ENCODE measurements at places on chromosomes 6 and 20.

DNA sequence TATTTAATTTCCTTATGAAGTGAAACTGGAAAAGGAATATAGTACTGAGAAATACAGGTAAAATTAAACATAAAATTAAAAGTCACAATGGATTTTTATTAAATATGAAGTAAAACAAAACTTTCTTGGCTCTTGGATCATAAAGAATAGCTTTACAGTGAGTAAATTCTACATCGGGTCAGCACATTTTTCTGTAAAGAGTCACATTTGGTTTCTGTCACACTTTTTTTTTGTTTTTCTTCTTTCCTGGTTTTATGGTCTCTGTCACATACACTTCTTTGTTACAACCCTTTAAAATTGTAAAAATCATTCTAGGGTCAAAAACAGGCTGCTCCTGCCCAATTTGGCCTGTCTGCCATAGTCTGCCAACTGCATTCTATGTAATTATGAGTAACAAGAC lies 254.4 kb upstream of the POU3F2 start:
- no peak for DNase-seq

- no peak for DNase-seq
Measured at GRCh38 chr6:21953831-21954801, 342.7 kb downstream of the PRL start.

GRCh38 chr6:154318721-154319120 lies 37.9 kb downstream of the IPCEF1 start:
- no peak for DNase-seq

DNA sequence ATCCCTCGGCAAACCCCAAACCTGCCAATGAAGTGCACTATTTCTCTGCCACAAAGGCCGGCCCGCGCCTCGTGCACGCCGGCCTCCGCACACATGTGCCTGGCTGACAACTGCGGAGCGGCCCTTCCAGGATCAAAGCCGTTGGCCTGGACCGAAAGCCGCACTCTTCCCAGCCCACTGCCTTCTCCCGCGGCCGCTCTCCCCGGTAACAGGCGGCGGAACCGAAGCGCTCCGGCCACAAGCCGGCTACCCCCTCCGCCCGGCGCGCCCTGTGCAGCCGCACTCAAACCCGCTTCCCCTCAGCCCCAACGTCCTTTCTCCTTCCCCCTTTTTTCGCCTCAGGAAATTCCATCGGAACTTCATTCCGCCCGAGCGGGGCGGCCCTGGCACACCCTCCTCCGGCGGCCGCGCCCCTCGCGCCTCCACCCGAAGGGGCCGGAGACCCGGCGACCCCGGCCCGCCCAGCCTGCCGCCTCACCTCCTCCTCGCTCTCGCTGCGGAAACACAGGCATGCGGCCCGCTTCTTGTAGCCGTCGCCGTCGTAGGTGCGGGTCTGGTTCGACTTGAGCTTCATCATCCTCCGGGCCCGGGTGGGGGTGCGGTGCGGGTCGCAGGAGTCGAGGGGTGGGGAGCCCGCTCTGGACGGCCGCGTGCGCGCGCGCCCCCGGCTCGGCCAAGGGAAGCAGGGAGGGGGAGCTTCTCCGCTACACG lies 528 bp downstream of the NUDT3 start:
- DNase-seq: peak; percentile 27

DNA sequence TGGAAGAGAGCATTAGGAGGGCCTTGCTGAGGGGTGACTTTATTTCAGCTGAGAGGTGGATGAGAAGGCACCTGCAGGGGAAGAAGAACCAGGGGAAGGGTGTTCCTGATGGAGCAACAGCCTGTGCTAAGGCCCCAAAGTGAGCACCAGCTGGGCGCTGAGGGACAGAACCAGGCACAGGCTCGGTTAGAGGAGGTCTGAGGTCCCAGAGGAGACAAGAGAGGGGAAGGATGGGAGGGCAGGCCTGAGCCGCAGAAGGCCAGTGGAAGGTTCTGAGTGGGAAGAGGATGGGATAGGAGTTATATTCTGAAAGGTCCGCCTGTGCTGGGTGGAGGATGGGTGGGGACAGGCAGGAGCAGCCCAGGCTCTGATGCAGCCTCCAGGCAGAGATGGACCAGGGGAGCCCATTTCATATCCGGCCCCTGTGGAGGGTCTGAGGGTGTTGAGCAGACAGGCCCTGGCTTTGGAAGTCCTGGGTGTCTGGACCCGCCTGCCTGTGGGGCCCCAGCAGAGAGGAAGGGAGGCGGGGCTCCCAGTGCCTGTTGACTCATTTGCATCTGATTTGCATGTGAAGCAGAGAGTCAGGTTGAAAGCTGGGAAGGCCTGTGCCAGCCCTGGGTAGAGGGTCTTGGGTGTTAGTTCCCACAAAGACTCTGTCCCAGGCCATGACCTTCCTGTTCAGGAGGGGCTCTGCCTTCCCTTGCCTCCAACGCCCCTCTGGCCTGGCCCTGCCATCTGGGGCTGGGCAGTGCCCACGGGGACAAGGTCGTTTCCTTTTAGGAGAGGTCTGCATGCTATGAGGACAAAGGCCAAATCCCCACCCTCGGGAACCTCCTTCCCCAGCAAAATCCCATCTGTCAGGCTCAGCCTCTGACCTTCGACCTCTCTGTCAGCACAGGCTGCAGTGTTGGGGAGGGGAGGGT lies 10.6 kb upstream of the FAM110A start:
- no peak for DNase-seq

- no peak for DNase-seq
Measured at GRCh38 chr6:102662851-102663250, 1269.3 kb downstream of the GRIK2 start.
